ENCODE measurements at places on chromosomes 2 and 18. TPM values are rescaled to one million over a fixed set of nuclear protein-coding genes. Genes with fewer than 3 reads are reported as not detected.

The RAB17 gene
- 0.12 TPM for total RNA-seq

The SCG2 gene
- total RNA-seq = 0.44 TPM

The LYG2 gene
- total RNA-seq = not detected

The EML4 gene
- 56.4 TPM for total RNA-seq

The TGFA gene
- not detected for total RNA-seq

The RGPD3 gene
- total RNA-seq = 0.37 TPM

The VAMP8 gene
- 0.12 TPM for total RNA-seq

The SIX3 gene
- under 0.01 TPM for total RNA-seq

The HOXD10 gene
- 2.3 TPM for total RNA-seq

The SLC11A1 gene
- 0.25 TPM for total RNA-seq

The CHRNA1 gene
- not detected for total RNA-seq

Measured in uterine smooth muscle cell (primary cell).